ENCODE measurements at places on chromosomes 16 and 17. TPM values are rescaled to one million over a fixed set of nuclear protein-coding genes. Genes with fewer than 3 reads are reported as not detected.

GRIN2A gene
- total RNA-seq = not detected

MARCHF10 gene
- not detected for total RNA-seq

STAC2 gene
- not detected for total RNA-seq

ZDHHC1 gene
- total RNA-seq = 0.45 TPM

CA10 gene
- not detected for total RNA-seq

MMD gene
- total RNA-seq = 30.8 TPM

DNA sequence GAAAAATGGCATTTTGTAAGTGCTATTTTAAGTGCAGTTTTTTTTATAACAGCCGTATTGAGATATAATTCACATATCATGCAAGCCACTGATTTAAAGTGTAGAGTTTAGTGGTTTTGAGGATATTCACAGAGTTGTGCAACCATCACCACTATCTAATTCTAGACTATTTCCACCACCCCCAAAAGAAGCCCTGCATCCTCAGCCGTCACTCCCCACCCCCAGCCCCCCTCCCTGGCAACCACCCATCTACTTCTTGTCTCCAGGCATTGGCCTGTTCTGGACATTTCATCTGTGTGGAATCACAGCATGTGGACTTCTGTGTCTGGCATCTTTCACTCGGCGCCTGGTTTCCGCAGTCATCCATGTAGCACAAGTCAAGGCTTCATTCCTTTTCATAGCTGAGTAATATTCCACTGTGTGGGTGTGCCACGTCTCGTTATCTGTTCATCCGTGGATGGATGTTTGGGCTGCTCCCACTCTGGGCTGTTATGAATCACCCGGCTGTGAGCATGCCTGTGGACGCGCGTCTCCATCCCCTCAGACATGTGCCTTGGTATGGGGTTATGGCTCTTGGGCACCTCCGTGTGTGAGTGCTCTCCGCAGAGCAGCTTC lies 138.4 kb upstream of the CIBAR2 start:
- DNase-seq = no peak
- no peaks in the 10 kb centered on the region for H3K36me3 ChIP-seq
- peaks cover under 1% of the 10 kb centered on the region for H3K27me3 ChIP-seq
- no peaks in the 10 kb centered on the region for H3K4me1 ChIP-seq
- no peak overlapping the region for H3K27ac ChIP-seq
- no peak overlapping the region for H3K4me3 ChIP-seq

GRCh38 chr17:66549311-66549704 lies 246.9 kb downstream of the PRKCA start:
- H3K27ac ChIP-seq = peak overlapping the region; percentile 79
- H3K36me3 ChIP-seq = peaks cover 45% of the 10 kb centered on the region
- no peak overlapping the region for H3K4me3 ChIP-seq
- no peak for DNase-seq
- peaks cover 58% of the 10 kb centered on the region for H3K4me1 ChIP-seq

GRCh38 chr17:65175952-65176351 lies 38.8 kb downstream of the RGS9 start:
- peaks cover 63% of the 10 kb centered on the region for H3K4me1 ChIP-seq
- DNase-seq = no peak
- peaks cover 46% of the 10 kb centered on the region for H3K36me3 ChIP-seq
- peak overlapping the region; percentile 24 for H3K27ac ChIP-seq

GRCh38 chr17:81576621-81577277 lies 24.6 kb upstream of the FAAP100 start:
- no peak overlapping the region for H3K4me3 ChIP-seq
- peaks cover 36% of the 10 kb centered on the region for H3K36me3 ChIP-seq
- no peak for DNase-seq
- H3K27me3 ChIP-seq = no peaks in the 10 kb centered on the region
- H3K27ac ChIP-seq = no peak overlapping the region

DNA sequence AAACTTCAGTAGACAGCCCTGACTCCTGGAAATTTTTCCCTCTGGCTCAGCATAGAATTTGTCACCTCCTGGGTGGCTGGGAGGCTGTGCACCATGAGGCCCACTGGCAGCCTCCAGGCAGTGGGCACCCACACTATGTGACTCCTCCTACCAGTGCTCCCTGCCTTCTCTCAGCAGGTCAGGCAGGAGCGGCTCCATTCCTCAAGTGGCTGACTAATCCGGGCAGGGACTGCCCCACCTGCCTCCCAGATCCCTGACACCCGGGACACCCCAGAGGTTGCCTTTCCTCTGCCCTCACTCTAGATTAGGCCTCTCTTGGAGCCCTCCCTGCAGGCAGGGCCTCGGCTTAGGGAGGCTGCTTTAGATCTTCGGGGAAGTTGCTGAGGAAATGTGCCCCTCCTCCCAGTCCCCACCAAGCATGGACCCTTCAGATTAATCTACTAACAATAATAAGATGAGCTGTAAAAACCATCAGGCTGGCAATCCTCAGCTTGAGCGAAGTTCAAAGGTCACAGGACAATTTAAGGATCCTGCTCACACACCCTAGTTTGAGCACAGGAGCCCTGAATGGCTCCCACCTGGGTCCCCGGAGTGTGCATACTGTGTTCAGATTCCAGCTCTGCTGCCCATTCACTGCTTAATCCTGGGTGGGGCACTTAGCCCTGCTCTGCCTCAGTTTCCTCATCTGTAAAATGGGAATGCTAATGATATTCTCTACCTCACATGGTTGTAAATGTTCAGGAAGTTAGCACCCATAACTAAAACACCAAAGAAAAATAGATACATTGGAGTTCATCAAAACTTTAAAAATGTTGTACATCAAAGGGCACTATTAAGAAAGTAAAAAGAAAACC lies 10.0 kb upstream of the MYCBPAP start:
- H3K4me1 ChIP-seq = peaks cover 10% of the 10 kb centered on the region
- H3K27ac ChIP-seq = no peak overlapping the region
- no peak overlapping the region for H3K4me3 ChIP-seq
- no peak for DNase-seq
- H3K27me3 ChIP-seq = peaks cover 3% of the 10 kb centered on the region

DNA sequence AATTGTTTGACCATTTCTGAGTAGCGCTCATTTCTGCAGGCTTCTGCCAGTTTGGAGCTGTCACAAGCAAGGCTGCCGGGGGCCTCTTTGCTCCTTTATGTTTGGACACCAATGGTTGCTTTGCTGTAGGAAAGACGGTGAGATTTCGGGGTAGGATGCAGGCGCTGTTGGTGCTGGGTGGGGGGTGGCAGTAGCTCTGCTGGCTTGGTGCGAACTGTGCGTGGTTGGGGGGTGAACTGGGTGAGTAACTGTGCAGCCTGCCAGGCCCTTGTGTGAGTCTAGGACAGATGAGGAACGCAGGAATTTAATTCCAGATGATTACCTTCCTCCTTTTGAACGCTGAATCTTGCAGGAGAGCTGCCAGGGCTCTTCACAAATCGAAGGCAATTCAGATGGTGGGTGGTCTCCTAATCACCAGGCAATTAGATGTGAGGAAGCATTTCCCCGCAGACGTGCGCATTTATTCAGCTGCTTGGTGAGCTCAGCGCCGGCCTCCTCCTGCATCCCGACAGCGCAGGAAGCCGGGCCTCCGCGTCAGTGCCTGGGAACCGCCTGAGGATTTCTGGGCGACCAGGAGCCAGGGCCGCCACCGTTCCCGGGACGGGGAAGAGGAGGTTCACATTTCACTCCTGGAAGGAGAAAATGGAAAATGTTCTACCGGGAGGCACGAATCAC lies 154.4 kb downstream of the FOXL1 start:
- no peak overlapping the region for H3K27ac ChIP-seq
- no peak for DNase-seq
- H3K4me3 ChIP-seq = no peak overlapping the region
- H3K27me3 ChIP-seq = peaks cover 42% of the 10 kb centered on the region
- no peaks in the 10 kb centered on the region for H3K36me3 ChIP-seq
- H3K4me1 ChIP-seq = no peaks in the 10 kb centered on the region

- peak within 1 kb of the TSS; percentile 63 for H3K27ac ChIP-seq
- peaks cover 25% of the 10 kb centered on the region for H3K4me1 ChIP-seq
Observed at GRCh38 chr17:2029911-2030778, at the start of gene DPH1. Gene DPH1, plus strand, starts transcription at chr17:2030153. Its CDS starts 17 bp downstream, at chr17:2030170.

GRCh38 chr16:88208112-88208511 lies 174.6 kb upstream of the ZNF469 start:
- peaks cover 4% of the 10 kb centered on the region for H3K27me3 ChIP-seq
- no peak for DNase-seq
- H3K27ac ChIP-seq = no peak overlapping the region
- no peaks in the 10 kb centered on the region for H3K36me3 ChIP-seq

- H3K4me1 ChIP-seq = no peaks in the 10 kb centered on the region
- H3K27ac ChIP-seq = no peak overlapping the region
- H3K27me3 ChIP-seq = no peaks in the 10 kb centered on the region
- no peak for DNase-seq
- H3K36me3 ChIP-seq = no peaks in the 10 kb centered on the region
- no peak overlapping the region for H3K4me3 ChIP-seq
Observed at GRCh38 chr16:86885139-86885538, 306.8 kb downstream of the FOXL1 start.

DNA sequence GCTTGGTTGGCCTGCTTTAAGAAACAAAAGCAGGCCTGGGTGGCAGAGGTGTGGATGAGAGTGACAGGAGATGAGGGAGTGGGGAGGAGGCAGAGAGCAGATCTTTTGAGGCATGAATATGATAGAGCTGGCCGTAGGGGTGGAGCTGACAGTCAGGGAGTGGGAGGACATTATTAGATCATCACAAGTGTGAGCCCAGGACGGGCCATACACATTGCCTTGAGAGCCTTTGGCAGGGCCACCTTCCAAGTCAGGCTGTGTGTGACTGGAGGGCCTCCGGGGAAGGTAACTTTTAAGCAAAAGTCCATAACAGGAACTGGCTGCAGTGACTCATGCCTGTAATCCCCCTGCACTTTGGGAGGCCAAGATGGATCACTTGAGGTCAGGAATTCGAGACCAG lies 26.3 kb downstream of the GINS3 start:
- DNase-seq = no peak
- H3K27me3 ChIP-seq = peaks cover 3% of the 10 kb centered on the region
- no peak overlapping the region for H3K4me3 ChIP-seq

DNA sequence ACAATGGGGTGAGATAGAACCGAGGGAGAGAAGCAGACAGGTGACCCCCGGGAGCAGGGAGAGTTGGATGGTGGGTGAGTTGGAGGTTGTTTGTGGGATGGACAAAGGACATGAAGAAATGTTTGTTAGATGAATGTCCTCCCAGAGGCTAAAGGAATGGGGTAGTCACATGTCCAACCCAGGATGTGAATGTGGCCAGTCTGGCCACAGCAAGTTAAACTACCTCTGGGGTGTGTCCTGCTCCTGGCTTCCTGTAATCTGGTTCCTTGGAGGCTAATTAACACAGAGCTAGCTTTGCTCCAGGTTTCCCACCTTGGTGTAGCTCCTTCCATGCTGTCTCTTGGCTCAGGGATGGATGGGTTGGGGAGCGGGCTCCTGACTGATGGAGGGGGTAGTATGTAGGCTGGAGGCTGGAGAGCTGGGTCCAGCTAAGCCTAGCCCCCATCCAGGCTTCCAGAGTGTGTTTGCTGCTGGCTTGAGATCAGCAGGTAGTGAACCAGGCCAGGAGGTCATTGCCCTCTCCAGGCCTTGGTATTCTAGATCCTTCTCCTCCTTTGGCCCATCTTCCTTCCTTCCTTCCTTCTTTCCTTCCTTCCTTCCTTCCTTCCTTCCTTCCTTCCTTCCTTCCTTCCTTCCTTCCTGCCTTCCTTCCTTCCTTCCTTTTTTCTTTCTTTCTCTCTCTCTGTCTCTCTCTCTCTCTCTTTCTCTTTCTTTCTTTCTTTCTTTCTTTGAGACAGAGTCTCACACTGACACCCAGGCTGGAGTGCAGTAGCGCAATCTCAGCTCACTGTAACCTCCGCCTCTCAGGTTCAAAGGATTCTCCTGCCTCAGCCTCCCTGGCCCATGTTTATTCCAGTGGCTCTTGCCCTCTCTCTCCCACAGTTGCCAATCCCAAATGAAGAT lies 28.0 kb upstream of the UBE2G1 start:
- H3K4me1 ChIP-seq = peaks cover 37% of the 10 kb centered on the region
- peaks cover 4% of the 10 kb centered on the region for H3K27me3 ChIP-seq
- no peak overlapping the region for H3K27ac ChIP-seq

All from activated CD4-positive, alpha-beta memory T cell treated with anti-CD3 and anti-CD28 coated beads, Interleukin-2, amount 10 ng/mL, durations not matched to agents 7 days and 5 days (primary cell).